NCI-H2081 (cell line): ENCODE measurements at places on chromosomes 13 and 19.

GRCh38 chr19:344625-345319, at the start of gene MIER2:
MIER2 (minus strand) TSS chr19:344796; CDS start chr19:344782, 14 bp downstream.
- DNase-seq = peak; percentile 73

DNA sequence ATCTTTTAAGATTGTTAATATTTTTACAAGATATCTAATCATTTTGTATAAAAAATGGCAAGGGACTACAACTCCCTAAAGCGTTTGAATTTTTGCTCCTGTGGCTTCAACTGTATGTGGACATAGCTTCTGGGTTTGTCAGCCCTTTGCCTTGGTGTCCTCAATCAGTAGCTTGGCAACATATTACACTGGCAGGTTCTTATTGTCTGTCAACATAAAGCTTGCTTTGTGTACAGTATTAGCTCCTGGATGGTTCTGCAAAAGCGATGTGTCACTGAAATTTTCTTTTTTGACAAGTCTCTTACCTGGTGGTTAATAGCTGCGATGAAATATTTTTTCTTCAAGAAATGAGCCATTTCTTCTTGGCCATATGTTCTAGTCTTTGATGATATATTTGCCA, 190.0 kb downstream of the HS6ST3 start:
- peak; percentile 25 for DNase-seq

- DNase-seq = peak; percentile 25
Measured at GRCh38 chr13:31200637-31200971, 829 bp downstream of the B3GLCT start.

GRCh38 chr13:110920038-110920437, 5.2 kb upstream of the ANKRD10 start:
- DNase-seq = no peak

GRCh38 chr13:79678100-79678499, 197.1 kb downstream of the NDFIP2 start:
- no peak for DNase-seq

GRCh38 chr13:112729408-112729807, 39.6 kb downstream of the ATP11A start:
- DNase-seq = no peak

DNA sequence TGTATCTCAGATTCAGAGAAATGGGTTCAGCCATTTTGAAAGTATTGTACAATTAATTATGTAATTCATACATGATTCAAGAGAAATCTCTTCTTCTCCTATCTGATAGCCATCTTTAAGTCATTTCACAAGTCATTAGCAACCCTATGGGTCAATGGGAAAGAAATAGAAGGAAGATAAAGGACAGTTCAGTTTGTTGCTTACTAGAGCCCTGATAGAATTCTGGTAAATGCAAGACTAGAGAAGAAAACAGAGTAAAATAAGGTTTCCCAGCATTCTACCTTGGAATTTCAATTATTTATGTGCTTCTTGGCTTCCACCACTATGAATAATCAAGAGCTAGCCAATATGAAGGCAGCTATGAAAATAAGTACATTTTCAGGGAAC, 117.7 kb downstream of the LHFPL6 start:
- DNase-seq = no peak

- DNase-seq = no peak
Measured at GRCh38 chr19:36136964-36137686, 2.7 kb upstream of the CAPNS1 start.

GRCh38 chr13:96636001-96636709, 358.1 kb downstream of the OXGR1 start:
- no peak for DNase-seq

- no peak for DNase-seq
Measured at GRCh38 chr13:20877902-20878301, 24.6 kb downstream of the XPO4 start.

GRCh38 chr19:34265221-34265650, 10.9 kb downstream of the GARRE1 start:
- DNase-seq = no peak

- peak; percentile 89 for DNase-seq
Measured at GRCh38 chr19:37468961-37469777, at the start of gene ZNF570. ZNF570 (plus strand) TSS chr19:37469356; CDS start chr19:37470355, 999 bp downstream.

- peak; percentile 3 for DNase-seq
Measured at GRCh38 chr13:100870898-100871297, 196.3 kb upstream of the TMTC4 start.

- DNase-seq = no peak
Measured at GRCh38 chr13:40120781-40121180, 465.3 kb downstream of the COG6 start.

DNA sequence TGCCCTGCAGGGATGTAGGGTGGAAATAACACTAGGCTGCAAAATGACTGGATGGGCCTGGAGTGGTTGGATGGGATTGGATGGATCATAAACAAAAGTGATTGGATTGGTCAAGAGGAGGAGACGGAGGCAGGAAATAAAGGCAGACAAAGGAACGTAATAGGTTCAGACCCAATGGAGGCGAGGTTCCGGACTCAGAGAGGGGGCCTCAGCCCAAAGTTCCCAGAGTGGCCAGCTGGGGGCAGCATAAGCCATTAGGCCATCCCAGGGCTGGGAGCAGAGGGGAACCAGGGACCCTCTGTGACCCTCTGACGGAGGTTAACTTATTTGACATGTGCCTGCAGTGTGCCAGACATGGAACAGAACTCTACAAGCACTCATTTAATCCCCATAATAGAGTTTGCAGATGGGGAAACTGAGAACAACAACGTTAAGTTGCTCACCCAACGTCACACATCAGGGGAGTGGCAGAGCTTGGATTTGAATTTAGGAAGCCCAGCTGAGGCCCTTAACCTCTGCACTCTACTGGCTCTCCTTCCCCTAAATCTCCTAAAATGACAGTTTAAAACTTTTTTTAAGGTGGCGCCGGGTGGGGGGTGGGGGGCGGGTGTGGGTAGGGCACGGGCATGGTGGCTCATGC, 15.3 kb upstream of the MAP1S start:
- DNase-seq = no peak

DNA sequence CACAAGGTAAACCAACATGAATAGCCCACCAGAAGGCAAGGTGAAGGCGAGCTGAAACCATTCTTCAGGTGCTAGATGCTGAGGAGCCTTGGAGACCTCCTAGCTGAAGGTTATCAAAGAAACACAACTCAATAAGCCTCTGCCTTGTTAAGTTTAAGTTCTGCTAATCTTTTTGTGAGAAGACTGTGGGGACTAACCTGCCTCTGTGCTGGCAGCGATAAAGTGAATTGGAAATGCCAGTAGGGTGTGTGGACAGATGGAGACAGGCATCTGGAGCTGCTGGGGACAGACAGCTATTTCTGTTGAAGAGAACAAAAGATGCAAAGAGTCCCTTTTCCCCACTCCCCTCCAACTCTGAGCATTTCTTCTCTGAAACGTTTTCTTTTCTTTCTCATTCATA, 33.5 kb upstream of the FLT1 start:
- DNase-seq = no peak

DNA sequence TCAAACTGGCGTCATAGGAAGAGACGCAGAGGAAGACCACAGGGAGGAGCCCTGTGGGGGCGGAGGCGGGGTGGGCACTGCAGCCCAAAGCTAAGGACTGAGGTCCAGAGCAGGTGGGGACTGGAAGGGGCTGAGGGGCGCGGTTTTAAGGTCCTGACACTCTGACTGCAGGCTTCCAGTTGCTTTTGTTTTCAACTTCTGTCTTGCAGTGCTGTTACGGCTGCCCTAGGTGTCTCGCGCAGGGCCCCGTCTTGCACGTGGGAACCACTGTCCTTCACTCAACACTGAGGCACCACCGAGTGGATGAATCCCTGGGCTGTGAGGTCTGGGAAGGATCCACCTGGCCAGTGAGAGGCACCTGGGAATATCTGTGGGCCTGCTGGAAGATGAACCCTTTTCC, 76.0 kb downstream of the TEX29 start:
- no peak for DNase-seq

DNA sequence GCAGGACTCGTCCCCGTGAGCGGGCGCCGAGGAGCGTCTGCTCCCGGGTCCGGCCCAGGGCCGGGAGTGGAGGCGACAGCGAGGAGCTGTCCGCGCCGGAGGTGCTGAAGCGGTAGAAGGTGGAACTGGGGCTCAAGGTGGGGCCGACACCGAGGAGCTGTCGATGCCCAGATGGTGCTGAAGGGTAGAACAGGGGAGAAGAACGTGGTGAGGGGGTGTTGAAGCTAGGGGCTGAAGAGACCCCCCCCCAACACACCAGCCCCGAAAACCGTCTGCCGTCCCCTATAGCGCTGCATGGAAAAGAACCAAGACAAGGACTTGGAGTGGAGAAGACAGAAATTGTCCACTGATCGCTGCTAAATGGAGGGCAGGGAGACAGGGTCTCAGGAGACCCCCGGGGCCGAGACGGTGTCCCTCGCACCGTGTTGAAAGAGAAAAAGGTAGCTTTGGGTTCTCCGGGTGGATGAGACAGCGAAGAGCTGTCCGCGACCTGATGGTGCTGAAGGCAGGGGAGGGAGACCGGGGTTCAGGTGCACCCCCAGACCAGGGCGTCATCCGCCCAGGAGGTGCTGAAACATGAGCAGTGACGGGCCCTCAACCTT, 7.1 kb upstream of the PDE4C start:
- peak; percentile 46 for DNase-seq

- no peak for DNase-seq
Measured at GRCh38 chr19:44779150-44779549, 1.5 kb downstream of the CBLC start.

DNA sequence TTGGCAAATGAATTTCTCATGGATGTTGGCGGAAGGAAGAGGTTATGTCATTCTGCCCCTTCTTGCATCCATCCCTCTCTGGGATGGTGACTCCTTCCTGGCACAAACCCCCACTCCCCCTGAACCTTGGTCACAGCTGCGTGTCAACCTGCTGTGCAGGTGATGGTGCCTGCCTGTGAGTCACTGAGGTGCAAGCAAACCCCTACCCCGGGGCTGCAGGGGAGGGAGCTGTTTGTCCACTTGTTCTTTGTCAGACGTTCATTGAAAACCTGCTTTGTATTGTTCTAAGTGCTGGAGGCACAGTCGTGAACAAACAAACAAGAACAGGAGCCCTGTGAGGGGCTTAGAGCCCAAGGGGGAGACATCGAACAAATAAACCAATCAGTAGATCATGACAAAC, 2.0 kb upstream of the GAPDHS start:
- no peak for DNase-seq

GRCh38 chr13:94168783-94169453, 310.6 kb downstream of the DCT start:
- DNase-seq = no peak

GRCh38 chr19:44782729-44783128, 5.0 kb downstream of the CBLC start:
- no peak for DNase-seq

DNA sequence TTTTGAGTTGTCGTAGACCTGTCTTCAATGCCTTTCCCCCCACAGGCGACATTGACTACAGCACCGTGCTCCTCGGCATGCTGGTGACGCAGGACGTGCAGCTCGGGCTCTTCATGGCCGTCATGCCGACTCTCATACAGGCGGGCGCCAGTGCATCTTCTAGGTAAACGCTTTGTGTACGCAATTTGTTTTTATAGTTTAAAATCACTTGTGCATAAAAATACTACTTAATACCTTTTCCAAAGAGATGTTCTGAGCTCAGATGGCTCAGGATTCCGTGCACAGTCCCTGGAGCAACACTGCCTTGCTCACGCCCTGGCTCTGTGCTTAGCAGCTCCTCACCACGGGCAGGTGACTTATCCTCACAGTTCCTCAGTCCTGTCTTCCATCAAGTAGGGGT, 30.1 kb upstream of the DCUN1D2 start:
- no peak for DNase-seq

- DNase-seq = no peak
Measured at GRCh38 chr13:50452756-50453155, 390.7 kb downstream of the DLEU7 start.

DNA sequence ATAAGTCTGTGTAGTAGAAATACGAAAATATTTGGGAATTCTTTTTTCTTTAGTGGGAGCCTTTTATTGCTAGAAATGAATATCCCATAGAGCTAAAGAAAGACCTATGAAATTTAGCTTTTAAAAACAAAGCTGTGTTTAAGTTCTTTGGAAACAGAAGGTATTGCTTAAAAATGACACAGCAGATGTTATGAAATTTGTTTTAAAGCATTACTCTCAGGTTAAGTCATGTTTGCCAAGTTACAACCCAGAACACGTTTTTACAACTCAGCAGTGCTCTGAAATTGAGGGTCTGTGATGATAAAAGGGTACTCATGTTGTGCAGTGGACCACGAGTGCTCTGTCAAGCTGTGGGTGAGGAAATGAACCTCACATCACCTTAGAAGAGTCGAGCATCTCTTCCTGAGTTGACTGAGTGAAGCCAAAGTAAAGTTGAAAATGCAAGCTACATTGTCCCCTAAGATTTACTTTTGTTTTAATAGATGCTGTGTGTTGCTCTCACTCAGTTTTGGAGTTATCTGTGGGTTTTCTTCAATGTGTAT, 161.1 kb downstream of the SHISA2 start:
- DNase-seq = no peak

DNA sequence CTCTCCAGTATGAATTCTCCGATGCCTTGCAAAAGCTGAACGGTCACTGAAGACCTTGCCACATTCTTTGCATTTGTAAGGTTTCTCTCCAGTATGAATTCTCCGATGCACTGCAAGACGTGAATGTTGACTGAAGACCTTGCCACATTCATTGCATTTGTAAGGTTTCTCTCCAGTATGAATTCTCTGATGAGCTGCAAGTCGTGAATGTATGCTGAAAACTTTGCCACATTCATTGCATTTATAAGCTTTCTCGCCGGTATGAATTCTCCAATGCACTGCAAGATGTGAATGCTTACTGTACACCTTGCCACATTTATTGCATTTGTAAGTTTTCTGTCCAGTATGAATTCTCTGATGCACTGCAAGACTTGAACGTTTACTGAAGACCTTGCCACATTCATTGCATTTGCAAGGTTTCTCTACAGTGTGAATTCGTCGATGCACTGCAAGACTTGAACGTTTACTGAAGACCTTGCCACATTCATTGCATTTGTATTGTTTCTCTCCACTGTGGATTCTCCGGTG, 20.0 kb upstream of the ZNF841 start:
- no peak for DNase-seq

GRCh38 chr19:41999071-41999877, 5.2 kb upstream of the ATP1A3 start:
- no peak for DNase-seq

DNA sequence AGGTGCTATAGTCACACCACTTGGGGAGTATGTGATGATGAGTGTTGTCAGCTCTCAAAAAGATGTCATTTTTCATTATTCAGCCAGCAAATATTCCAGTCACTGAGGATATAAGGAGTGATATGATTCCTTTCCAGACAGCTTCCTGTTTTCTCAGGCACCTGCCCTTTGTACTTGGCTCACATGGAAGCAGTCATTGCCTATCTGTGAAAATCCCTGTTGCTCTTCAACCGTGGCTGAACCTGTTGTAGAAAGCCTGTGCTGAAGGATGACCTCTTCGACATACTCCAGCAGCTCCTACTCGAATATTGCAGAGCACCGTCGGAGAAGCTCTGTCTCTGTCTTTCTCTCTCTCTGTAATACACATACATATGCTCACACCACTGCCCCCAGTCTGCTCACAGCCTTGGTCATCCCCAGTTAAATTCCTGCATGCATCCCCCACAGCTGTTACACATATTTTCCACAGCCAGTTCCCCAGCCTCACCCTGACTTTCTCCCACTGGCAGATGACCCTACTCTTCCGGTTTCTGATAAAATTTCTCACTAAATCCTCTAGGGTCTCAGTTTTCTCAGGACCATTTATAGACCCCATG, 204.2 kb upstream of the ARGLU1 start:
- no peak for DNase-seq

- DNase-seq = no peak
Measured at GRCh38 chr19:42487032-42487797, 41.1 kb downstream of the CEACAM1 start.
